Right kidney (tissue), 9 donors: ENCODE measurements at places on chromosomes 1 and 21.

DNA sequence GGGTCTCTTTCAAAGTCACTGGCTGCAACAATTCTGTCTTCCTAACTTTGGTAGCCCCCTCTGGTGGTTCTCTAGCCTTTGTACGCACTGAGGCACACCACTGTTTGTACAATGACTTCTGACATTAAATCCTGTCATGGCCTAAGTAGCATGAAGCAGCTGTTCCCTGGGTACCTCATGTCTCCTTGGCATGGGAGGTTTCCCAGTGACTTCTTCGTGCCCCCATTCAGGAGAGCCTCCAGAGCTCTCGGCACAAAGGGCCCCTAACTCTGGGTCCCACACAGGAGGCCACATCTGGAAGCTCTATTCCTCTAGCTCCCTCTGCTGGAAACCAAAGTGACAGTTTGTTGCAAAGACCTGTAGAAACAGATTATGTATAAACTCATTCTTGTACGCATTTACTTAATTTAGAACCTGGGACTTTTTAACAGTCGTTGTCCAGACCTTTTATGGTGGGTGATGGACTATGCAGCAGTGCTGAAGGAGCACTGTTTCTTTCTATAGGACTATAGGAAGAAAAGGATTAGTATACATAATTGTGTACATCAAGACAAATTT lies 13.4 kb downstream of the SWT1 start:
- DNase-seq: peak; percentile 74

DNA sequence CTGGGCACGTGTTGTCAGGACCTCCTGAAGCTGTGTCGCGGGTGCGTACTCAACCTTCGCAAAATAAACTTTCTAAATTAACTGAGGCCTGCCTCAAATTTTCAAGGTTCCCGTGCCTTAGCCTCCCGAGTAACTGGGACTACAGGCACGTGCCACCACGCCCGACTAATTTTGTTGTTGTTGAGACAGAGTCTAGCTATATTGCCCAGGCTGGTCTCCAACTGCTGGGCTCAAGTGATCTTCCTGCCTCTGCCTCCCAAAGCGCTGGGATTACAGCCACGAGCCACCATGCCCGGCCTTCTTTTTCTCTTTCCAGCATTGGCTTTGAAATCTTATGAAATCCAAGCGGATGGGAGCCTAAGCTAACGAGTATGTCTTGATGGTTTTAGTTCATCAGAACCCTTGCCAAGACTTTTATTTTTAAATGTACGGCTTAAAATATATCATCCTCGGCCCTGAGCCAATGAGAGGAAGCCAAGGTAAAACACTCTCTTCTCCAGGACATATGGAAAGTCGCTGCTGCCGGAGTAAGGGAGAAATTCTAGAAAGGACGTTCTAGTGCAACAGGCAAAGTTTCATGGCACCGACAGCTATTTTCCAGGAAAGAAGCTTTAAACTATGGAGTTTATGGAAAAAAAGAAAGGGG lies 12.7 kb upstream of the ERVH48-1 start:
- no peak for DNase-seq

GRCh38 chr1:151547119-151547899 lies 7.2 kb downstream of the TUFT1 start:
- no peak for DNase-seq

- no peak for DNase-seq
These were observed 41.3 kb downstream of the CYP2J2 start for GRCh38 chr1:59885160-59885832.

- no peak for DNase-seq
These were observed 159.2 kb downstream of the SIPA1L2 start for GRCh38 chr1:232470711-232471110.

GRCh38 chr1:10941891-10942541 lies 70.4 kb upstream of the TARDBP start:
- DNase-seq: peak; percentile 75

GRCh38 chr1:1958071-1958541 lies 39.0 kb upstream of the TMEM52 start:
- DNase-seq: no peak

- DNase-seq: no peak
These were observed 64.4 kb downstream of the MACF1 start for GRCh38 chr1:39268906-39269305.

DNA sequence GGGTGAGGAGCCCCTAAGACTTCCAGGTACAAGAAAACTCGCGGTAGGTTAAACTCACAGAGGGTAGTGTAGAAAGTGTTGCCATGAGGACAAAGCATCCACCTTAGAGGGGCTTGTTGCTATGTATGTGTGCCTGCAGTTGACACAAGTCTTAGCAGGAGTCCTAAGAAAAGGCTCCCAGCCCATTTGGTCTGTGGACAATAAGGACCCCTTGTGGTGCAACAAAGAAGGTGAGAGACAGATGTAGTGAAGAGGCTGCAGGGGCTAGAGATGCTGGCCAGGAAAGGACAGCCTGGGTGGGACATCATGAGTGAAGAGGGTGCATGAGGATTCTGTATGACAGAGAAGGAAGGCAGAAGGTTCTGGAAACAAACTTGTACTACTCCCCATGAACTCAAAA lies 36.3 kb upstream of the IL10 start:
- DNase-seq: no peak

DNA sequence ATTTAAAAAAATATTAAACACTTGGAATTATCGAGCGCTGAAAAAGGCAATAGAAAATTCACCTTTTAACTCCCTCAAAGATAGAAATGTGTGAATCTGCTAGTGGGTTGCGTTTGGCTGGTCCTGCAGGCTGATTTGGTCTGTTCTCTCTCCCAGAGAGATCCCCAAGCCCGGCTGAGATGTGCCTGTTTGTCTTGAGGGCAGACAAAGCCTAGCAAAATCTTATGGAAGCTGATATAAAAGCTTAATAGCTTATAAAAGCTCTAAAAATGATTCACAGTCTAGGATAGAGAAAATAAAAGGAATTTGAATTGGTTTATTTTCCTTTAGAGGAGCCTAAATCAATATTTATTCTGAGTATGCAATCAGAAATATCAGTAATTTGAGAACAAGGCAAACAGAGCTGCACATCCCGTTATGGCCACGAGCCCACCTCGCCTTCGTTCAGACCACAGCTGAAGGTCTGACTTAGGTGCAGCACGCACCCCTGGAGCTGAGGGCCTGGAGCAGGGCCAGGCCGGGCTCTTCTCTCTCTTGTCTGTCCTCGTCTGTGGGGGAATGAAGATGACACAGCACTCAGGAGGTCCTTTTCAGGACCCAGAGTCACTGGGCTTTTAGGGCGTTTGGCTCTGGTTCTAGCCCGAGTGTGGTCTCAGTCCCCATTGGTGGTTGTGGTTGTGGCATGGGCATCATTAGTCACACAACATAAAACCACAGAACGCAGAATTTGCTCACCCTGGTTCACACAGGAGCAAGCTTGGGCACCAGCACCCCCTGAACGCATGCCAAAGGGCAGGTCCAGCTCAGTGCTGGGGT lies 18.6 kb downstream of the PDE9A start:
- no peak for DNase-seq

DNA sequence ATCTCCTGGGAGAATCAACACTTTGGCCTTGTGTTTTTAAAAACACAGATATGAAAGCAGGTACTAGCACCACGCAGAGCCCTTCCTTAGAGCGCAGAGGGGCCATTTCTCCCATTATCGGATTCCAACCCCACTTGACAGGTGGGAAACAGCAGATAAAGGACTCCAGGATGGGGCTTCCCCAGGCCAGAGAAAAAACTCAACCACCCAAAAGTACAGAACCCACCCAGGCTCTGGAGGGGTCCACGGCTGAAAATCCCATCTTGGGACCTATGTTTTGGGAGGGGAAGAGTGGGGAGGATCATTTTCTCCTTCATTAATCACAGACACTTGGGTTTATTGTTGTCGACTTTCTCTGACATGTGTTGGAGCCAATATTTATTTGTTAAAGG lies 27.1 kb upstream of the COL18A1 start:
- DNase-seq: no peak

- no peak for DNase-seq
These were observed 88.6 kb upstream of the LMO4 start for GRCh38 chr1:87239997-87240605.

DNA sequence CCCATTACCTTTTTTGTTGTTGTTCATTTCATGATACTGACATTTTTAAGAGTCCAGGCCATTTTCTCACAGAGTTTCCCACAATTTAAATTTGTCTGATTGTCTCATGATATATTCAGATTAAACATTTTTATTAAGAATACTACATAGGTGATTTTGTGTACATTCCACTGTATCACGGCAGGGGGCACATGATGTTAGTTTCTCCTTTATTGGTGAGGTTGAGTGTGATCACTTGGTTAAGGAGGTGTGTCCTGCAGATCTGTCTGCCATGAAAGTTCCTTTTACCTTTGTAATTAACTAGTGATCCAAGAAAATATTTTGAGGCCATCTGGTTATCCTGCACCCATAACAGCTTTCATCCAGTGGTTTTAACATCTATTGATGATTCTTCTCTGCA lies 11.8 kb downstream of the RTCA start:
- DNase-seq: no peak

GRCh38 chr1:222991908-222992307 lies 151.1 kb downstream of the TLR5 start:
- no peak for DNase-seq

DNA sequence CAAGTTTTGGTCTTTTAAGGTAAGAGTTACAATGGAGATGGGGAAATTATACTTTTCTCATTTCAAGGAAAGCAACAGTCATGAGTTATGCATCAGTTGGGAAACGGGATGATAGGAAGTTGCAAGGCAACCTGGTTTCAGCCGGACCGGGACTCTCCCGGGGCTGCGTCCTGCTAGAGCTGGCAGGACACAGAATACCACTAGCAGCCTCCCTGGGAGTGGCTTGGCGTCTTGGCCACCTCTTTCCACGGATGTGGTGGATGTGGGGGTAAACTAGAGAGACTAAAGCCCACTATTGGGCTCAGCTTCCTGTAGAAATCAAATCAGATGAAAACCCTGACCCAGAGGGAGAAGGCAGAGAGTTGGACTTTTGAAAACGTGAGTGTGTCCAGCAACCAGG lies 71.9 kb downstream of the ADARB1 start:
- DNase-seq: no peak

DNA sequence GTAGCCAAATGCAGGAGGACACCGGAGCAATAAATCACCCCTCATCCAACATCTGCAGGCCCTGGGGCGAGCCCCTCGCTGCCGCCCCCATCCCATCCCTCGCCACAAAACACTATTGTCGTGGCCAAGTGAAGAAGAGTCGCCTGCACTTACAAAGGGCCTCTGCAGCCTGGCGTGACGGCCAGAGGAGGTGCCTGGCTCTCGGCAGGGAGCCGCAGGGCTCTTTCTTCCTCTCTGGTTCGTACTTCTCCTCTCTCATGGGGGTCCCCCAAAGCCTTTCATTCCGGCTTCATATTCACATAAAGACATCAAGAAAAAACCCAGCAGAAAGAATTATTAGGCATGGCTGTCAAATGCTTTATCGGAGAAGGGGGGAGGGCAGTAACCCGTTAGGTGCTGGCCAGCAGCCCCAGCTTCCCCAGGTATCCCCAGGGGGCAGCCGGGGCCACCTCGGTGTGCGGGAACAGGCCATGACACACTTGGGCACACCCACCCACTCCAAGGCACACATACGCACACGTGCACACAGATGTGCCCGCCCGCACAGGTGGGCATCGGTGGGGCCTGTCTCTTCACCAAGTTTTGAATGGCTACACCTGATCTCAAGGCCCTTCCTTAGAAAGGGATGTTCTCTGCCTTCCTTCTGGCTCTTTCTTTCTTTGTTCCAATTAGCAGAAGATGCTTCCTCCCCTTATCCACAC lies 149.1 kb downstream of the PRDM16 start:
- no peak for DNase-seq

- DNase-seq: no peak
These were observed 34.0 kb downstream of the DIRAS3 start for GRCh38 chr1:68016381-68016780.

DNA sequence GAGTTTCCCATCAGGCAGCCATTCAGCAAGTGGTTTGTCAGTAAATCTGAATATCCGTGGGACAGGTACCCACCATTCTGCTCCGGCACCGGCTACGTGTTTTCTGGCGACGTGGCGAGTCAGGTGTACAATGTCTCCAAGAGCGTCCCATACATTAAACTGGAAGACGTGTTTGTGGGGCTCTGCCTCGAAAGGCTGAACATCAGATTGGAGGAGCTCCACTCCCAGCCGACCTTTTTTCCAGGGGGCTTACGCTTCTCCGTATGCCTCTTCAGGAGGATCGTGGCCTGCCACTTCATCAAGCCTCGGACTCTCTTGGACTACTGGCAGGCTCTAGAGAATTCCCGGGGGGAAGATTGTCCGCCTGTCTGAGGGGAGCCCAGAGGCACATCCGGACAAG lies 48.4 kb downstream of the B3GALT5 start:
- no peak for DNase-seq

- no peak for DNase-seq
These were observed 27.2 kb downstream of the MRPL37 start for GRCh38 chr1:54227091-54227602.

DNA sequence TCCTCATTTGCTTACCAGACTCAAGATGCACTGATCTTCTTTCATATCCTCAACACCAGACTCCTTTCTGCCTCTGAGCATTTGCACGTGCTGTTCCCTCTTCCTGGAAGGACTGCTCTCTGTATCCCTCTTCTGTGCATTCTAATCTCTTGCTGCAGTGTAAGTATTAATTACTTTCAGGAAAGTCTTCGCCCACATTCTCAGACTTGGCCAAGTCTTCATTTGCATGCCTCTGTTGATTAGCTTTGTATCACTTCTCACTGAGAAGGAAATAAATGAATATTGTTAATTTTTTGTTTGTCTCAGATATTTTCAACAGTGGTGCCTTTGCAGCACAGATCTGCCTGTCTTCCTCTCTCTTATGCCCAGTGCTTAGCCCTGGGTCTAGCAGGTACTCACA lies 50.3 kb upstream of the RAB3GAP2 start:
- DNase-seq: no peak

DNA sequence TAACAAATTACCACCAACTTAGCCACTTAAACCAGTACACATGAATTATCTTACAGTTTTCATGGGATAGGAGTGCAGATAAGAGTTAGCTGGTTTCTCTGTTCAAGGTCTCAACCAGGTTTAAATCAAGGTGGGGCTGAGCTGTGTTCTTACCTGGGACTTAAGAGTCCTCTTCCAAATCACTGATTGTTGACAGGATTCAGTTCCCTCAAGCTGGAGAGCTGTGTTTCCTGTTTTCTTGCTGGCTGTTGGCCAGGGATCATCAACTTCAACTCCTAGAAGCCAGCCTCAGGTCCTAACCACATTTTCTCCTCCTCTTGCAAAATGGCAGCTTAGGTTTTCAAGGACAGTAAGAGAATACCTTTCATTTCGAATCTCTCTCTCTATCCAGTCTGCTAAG lies 123.8 kb upstream of the CHRM3 start:
- no peak for DNase-seq

GRCh38 chr1:158285756-158286241 lies 3.9 kb upstream of the CD1C start:
- no peak for DNase-seq

- no peak for DNase-seq
These were observed 53.2 kb upstream of the RAB4A start for GRCh38 chr1:229217716-229218115.

GRCh38 chr1:88463401-88463985 lies 220.6 kb upstream of the PKN2 start:
- DNase-seq: peak; percentile 9
